ENCODE measurements at places on chromosomes 1 and 21.

DNA sequence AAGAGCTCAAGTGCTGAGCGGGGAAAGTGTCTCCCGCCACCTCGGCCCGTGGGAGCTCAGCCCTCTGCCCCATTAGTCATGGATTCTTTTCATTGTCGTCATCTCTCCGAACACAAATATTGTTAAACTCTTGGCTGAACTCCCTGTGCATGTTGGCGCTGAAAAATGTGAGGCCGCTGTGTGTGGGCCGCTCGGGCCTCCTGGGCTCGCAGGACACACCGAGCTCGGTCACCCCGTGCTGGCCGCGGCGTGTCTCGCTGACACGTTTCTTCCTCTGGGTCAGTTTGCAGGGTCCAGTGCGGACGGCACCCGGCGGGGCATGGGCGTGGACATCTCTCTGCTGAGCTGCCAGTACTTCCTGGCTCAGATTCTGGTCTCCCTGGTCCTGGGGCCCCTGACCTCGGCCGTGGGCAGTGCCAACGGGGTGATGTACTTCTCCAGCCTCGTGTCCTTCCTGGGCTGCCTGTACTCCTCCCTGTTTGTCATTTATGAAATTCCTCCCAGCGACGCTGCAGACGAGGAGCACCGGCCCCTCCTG, 25.6 kb downstream of the SLC45A1 start:
- no peak for DNase-seq

- DNase-seq, result no peak
These were observed 84.7 kb upstream of the HIVEP3 start for GRCh38 chr1:42003433-42003832.

DNA sequence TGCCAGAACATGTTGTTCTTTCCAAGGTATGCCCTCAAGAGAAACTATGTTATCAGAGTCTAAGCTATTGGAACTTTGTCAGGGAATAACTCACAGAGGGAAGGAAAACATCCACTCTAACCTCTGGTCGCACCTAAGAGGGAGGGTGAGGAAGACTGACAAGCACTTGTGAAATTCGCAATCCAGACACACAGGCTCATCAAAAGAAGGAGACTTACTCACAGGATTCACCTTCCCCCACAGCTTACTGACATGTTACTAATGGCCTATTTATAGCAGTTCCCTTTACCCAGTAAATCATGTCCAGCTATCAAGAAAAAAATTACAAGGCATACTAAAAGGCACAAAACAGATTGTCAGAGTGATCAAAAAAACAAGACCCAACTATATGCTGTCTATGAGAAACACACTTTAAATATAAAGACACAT, 36.9 kb downstream of the WDR64 start:
- no peak for DNase-seq

- DNase-seq, result no peak
These were observed 1.0 kb upstream of the CLIC6 start for GRCh38 chr21:34667761-34668160.

- no peak for DNase-seq
These were observed 51.1 kb downstream of the SLX9 start for GRCh38 chr21:44990921-44991320.

GRCh38 chr21:32816261-32816660, 44.7 kb upstream of the PAXBP1 start:
- DNase-seq, result no peak

GRCh38 chr1:42529724-42530181, 66.7 kb downstream of the CCDC30 start:
- DNase-seq, result no peak

GRCh38 chr1:53736290-53736689, 2.7 kb downstream of the GLIS1 start:
- DNase-seq, result no peak

- no peak for DNase-seq
These were observed 13.9 kb upstream of the LRIG2 start for GRCh38 chr1:113058941-113059706.

GRCh38 chr1:37246631-37247030, 212.3 kb upstream of the GRIK3 start:
- no peak for DNase-seq

- no peak for DNase-seq
These were observed 98.4 kb upstream of the KAZN start for GRCh38 chr1:14500041-14500440.

DNA sequence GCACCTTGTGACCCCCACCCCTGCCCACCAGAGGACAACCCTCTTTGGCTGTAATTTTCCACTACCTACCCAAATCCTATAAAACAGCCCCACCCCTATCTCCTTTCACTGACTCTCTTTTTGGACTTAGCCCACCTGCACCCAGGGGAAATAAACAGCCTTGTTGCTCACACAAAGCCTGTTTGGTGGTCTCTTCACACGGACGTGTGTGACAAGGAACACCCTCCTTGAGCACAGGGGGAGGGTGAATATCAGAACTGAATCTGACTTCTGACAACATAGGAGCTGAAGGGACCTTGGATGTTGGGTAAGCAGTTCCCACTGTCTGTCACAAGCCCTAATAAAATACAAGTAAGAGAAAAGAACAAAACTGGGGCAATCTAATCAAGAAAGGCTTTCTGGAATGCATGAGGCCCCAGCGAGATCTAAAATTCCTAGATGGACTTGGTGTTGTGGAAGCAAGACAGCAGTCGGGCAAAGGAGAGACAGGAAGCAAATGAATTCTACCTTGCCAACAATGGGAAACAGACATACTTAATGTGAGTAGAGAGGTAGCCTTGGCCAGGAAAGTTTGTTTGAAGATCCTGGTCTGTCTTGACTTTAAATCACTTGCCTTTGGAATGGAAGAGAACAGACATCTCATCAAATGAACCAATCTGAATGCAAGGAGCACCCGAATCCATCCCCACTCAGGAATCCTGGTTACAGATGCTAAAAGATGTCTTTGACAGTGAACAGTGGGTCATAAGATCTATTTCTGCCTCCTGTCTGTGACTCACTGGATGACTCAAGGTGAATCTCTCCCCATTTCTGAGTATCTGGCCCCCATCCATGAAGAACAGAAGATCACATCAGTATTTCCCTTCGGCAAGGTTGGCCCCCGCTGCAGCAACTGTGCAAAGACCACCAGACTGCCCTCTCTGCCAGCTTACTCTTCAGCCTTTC, 53.3 kb downstream of the OLFML3 start:
- DNase-seq, result no peak

- no peak for DNase-seq
These were observed 35.6 kb downstream of the PTPN14 start for GRCh38 chr1:214515544-214516433.

GRCh38 chr1:168627370-168627769, 51.0 kb downstream of the XCL1 start:
- DNase-seq, result no peak

DNA sequence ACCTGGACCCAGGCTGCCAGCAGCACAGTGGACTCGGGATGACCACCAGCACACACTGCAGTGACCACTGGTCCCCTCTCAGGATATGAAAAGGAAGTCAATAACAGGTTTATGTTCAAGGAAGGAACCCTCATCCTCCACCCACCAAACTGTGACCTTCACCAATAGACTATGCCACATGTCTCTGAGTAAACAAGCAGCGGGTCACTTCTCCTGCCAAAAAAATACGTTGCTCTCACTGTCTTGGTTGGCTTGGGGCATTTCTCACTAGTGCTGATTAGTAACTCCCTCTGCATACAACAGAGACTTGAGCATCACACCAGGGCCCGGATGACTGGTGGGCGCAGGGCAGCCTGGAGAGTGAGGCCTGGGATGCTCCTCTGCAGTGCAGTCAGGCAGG, 25.9 kb downstream of the PARP1 start:
- DNase-seq, result no peak

DNA sequence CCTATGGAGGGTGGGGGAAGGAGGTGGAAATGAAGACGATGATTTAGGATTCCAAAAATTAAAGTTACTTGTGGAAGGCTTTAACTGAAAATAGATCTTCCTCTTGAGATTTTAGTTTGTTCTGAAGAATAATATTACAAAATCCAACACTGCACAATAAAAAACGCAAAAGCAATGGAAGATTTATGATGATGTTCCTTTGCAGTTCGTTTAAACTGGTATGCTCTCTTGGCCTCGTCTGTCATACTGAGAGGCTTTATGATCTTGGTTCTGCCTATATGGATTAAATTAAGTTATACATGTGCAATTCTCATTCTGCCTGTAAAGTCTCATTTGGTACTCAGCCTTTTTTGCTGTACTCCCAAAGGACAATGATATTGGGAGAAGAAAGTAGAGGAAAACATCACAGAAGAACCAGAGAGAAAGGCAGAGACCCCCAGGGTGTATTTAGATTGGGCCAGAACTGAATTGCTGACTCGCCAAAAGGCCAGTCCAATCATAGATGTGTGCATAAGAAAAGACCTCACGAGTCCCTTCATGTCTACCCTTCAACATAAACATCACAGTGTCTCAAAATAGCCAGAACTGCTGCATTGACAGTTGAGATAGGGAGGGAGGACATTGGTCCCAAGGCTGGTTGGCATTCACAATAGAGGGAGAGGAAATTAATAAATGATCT, 188.6 kb downstream of the GREM2 start:
- no peak for DNase-seq

- DNase-seq, result no peak
These were observed 74.7 kb upstream of the AKT3 start for GRCh38 chr1:243924588-243925349.

- no peak for DNase-seq
These were observed 50.3 kb downstream of the ARHGEF16 start for GRCh38 chr1:3504822-3505153.

DNA sequence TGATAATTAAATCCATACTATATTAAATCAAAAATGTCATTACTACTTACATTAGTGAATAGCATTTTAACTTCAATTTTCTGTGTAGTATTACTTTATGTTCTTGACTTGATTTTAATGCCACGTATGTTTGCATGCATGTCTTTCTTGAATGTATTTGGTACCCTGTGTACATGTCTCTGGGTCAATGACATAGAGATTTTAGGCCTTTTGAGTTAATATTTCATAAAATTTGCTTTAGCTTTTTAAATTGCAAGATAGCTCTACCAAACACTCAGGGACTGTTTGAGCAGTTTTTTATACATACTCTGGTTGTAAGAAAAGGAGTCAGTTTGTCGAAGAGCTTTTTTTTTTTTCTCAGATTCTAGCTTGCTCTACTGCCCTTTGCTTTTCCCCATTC, 1.5 kb downstream of the MLLT11 start:
- no peak for DNase-seq

DNA sequence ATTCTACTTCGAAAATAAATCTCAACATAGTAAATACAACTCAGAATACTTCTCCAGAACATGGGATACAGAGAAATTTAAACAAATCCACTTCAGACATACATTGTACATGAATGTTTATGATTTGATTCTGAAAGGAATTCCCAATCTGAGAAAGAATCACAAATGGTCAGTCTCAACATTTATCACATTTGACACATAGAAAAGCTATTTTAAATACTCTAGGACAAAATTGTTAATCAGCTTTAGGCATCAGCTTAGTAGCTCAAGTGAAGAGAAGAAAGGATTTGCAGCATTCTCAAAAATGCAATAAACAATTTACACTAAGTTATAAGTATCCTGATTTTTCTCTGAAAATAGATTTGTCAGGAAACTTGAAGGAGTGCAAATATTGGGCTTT, 184.8 kb downstream of the PTPRC start:
- DNase-seq, result no peak

DNA sequence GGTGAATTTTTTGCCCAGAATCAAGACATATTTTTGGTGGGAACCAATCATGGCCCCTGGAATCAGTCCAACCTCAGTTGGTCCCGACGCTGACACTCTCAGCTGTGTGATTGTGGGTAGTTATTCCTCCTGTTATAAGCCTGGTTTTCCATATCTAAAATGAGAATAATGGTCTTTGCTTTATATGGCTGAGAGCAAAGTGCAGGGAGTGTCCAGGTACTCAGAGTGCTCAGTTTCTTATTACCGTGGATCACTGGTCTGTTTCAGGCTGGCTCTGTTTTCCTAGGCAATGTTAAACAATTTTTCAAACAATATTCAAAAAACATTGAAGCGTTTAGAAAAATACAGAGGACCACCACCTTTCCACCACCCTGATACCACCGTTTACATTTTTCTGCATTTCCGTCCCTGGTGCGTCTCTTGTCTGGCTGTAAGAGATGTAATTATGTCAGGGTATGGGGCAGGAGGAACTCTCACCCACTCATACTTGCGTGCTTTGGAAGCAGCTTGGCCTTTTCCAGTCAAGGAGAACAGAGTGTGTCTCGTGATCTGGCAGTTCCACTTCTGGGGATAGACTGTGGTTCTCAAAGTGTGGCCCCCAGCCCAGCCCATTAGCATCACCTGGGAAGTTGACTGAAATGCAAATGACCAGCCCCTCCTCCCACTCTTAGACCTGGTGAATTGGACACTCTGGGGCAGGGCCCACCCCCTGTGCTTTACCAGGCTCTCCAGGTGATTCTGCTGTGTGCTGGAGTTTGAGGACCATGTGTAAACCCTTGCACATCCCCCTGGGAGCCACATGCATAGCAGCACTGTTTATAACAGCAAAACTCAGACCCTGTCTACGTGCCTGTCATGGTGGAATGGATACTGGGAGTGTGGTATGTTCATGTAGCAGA, 6.8 kb downstream of the MX1 start:
- no peak for DNase-seq

DNA sequence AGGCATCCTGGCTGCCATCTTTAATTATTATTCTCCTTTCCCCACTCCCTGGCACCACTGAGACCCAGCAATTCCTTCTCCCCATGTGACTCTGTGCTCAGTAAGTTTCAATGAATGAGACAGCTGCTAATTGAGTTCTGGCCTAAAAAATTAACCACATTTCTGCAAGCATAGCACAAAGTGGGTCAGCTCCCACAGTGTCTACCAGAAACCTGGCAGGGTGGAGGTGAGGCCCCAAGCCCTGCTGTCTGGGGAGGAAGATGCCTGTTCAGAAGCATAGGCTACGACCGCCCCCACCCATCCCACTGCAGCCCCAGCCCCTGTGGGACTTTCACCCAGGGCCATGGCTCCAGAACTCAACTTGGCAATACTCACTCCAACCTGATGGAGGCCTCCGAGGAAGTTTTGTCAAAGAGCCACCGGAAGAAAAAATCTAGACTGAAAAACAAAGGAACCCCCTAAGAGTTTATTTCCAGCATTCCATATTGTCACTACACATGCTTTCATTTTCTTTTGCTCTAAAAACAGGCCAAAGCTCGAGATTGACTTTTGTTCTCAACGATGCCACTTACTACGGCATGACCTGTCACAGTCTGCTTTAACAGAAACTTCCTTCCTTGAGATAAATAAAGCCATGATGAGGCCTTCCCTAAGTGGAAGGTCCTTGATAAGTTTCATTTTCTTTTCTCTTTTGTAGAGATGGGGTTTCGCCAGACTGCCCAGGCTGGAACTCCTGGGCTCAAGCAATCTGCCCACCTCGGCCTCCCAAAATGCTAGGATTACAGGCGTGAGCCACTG, 26.5 kb downstream of the TMEM63A start:
- DNase-seq, result peak; percentile 14

- peak; percentile 48 for DNase-seq
These were observed 592 bp downstream of the ZNF692 start for GRCh38 chr1:248858096-248858890.

DNA sequence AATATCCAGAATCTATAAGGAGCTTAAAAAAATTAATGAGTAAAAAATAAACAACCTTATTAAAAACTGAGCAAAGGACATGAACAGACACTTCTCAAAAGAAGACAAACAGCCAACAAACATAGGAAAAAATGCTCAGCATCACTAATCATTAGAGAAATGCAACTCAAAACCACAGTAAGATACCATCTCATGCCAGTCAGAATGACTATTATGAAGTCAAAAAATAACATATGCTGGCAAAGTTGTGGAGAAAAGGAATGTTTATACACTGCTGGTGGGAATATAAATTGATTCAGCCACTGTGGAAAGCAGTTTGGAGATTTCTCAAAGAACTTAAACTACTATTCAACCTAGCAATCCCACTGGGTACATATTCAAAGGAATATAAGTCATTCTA, 25.3 kb downstream of the PIGK start:
- no peak for DNase-seq

Measured in cerebellum (tissue), 4 donors.